ENCODE measurements at places on chromosomes 7 and 10.

DNA sequence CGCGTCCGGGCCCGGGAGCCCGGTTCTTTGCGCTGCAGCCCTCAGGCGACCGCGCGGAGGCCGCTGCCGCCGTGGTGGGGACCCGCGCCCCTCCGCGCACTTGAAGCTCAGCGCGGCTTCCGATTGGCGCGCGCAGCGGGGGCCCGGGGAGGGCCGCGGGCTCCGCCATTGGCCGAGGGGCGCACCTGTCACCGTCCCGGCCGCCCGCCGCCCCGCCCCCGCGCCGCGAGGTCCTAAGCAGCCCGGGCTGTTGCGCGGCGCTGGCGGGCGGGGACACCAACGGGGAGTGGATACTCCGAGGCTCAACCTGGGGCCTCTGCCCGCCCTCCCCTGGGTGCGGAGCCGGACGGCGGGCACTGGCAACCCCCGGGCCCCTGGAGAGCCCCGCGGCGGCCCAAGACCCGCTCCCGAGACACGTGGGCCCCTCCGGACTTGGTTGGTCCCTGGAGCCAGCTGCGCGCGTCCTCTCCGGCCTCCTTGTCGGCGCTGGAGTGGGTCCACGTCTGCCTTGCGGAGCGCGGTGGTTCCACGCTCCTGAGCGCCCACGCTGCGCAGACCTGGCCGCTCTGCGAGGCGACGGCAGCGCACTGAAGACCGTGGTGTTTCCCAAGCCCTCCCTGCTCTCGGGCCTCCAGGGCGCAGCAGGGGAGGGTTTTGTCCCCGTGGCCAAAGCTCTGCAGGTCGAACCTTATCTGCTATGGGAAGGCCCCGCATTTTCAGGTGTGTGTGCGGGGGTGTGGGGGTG lies at the start of gene MNX1:
TSS of gene MNX1 (minus strand) at position 76 of the 745 bp plus-strand sequence. CDS start 313 bp downstream, outside the sequence.
- no peak for DNase-seq

- DNase-seq: no peak
Measured at GRCh38 chr10:75836064-75836463, 404.6 kb downstream of the LRMDA start.

DNA sequence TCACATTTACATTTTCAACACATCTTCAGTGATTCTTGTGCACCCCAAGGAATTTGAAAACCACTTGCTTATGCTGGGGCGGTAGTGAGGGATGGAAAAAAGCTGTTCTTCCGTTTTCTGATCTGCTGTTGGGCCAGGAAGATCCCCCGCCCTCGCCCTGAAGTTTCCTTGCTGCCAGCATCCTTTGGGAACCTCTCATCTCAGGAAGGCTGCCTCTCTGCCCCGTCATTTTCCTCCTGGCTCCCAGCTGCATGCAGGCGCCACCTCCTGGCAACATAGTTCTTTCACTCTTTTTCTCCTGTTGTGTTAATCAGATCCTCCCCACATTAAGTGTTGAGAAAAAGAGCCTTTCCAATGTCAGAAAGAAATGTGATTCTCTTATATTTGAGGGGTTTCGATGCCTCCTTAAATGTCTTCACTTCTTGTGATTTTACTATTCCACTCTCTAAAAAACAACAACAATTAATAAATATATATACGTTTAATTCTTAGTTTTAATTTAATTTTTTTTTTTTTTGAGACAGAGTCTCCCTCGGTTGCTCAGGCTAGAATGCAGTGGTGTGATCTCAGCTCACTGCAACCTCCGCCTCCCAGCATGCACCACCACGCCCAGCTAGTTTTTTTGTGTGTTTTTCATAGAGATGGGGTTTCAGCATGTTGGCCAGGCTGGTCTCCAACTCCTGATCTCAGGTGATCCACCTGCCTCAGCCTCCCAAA lies 122.9 kb downstream of the RALA start:
- DNase-seq: no peak

DNA sequence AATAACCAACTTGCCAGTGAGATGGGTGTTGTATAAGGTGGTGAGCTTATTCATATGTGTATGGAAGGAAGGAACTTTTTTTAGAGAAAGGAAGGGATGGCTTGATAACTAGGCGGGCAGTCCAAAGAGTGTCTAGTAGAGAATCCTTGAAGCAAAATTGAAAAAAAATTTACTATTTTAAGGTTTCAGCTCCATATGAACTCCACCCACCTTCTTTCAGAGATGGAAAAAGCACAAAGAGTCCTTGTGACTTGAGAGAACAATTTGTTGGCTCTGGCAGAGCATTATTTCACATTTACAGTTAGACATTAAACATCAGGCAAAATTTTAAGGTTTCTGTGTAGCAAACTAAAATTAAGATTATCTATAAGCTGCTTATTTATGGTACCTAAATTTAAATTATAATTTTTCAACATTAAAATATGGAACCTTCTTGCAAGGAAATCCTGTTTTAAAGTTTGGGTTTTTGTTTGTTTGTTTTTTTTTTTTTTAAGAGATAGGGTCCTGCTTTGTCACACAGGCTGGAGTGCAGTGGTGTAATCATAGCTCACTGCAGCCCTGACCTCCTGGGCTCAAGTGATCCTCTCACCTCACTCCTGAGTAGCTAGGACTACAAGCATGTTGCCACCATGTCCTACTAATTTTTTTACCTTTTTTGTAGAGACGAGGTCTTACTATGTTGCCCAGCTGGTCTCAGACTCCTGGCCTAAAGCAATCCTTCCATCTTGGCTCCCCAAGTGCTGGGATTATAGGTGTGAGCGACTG lies 12.2 kb downstream of the PTPN12 start:
- DNase-seq: no peak

DNA sequence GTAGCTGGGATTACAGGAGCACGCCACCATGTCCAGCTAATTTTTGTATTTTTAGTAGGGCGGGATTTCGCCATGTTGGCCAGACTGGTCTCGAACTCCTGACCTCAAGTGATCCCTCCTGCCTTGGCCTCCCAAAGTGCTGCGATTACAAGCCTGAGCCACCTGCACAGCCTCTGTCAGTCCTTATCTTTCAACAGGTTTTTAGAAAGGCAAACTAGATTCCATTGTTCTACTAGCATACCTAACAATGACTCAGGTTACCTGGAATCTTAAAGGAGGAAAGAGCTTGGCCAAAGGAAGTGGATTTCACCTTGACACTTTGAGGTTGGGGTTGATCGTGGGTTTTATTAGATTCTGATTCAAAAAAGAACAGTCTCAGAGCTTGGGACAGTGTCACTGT lies 3.2 kb downstream of the ABCC2 start:
- no peak for DNase-seq

DNA sequence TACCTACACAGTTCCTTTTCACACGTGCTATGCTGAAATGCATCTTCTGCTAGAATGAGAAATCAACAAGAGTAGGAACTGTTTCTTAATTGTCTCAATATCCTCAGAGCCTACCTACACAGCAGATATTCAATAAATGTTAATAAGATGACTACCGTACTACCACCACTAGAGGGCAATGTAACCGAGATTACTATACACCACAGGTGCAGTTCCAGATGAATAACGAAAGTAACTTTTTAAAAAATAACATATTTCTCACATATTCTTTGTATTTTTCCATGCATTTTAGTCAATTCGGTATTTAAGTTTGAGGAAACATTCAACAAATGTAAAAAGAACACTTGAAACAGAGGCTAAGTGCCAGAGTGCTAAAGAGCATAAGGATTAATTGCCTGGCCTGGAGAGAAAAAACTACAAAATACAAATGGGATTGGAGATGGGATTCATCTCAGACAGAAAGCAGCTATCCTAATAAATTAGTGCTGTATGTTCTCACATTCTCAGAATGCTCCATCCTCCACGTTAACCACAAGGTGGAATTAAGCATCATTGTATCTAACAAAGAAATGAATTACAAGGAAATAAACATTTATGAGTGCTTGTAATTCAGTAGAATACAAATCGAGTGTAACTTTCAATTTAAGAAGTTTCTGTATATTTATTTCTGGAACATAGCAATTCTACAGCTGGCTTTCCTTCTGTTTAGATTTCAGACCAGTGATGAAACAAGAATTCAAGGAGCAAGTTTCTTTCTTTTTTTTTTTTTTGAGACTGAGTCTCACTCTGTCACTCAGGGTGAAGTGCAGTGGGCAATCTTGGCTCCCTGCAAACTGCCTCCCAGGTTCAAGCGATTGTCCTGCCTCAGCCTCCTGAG lies 20.3 kb upstream of the HECTD2 start:
- DNase-seq: no peak

DNA sequence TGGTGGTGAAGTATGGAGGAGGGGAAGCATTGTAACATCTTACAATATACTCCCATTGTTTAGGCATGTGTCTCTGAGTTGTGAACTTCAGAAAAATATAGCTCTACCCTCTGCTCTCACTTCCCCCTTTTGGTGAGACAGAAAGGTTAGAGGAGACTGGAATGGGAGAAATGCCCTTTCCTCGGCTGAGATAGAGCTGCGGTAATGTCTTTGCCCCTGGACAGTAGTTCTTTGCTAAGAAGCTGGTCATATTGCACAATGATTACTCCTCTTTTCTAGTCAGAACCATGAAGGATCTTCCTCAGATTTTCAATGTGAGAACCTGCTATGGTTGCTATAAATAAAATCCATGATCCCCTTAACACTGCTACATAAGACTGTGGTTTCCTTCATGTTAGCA lies 171.0 kb downstream of the SEM1 start:
- no peak for DNase-seq

GRCh38 chr10:132593389-132593788 lies 55.8 kb downstream of the INPP5A start:
- no peak for DNase-seq

- no peak for DNase-seq
Measured at GRCh38 chr7:112067200-112067599, 139.0 kb downstream of the DOCK4 start.

GRCh38 chr10:77686096-77686495 lies 48.5 kb upstream of the KCNMA1 start:
- DNase-seq: no peak
